ENCODE measurements at places on chromosomes 3 and 15. TPM values are rescaled to one million over a fixed set of nuclear protein-coding genes. Genes with fewer than 3 reads are reported as not detected.

GRCh38 chr15:81419332-81419943 is 45.4 kb upstream of the TMC3 start:
- no peak for DNase-seq

TTBK2 gene
- 20.5 TPM for total RNA-seq

GRCh38 chr3:29249829-29250345 is 31.0 kb upstream of the RBMS3 start:
- no peak for DNase-seq

STRIT1 gene
- 1.4 TPM for total RNA-seq

GRCh38 chr15:72229076-72229946 is 1.7 kb downstream of the PKM start:
- no peak for DNase-seq

GRCh38 chr15:35506272-35506870 is 39.6 kb downstream of the DPH6 start:
- no peak for DNase-seq

MPI gene
- 33.6 TPM for total RNA-seq

DNA sequence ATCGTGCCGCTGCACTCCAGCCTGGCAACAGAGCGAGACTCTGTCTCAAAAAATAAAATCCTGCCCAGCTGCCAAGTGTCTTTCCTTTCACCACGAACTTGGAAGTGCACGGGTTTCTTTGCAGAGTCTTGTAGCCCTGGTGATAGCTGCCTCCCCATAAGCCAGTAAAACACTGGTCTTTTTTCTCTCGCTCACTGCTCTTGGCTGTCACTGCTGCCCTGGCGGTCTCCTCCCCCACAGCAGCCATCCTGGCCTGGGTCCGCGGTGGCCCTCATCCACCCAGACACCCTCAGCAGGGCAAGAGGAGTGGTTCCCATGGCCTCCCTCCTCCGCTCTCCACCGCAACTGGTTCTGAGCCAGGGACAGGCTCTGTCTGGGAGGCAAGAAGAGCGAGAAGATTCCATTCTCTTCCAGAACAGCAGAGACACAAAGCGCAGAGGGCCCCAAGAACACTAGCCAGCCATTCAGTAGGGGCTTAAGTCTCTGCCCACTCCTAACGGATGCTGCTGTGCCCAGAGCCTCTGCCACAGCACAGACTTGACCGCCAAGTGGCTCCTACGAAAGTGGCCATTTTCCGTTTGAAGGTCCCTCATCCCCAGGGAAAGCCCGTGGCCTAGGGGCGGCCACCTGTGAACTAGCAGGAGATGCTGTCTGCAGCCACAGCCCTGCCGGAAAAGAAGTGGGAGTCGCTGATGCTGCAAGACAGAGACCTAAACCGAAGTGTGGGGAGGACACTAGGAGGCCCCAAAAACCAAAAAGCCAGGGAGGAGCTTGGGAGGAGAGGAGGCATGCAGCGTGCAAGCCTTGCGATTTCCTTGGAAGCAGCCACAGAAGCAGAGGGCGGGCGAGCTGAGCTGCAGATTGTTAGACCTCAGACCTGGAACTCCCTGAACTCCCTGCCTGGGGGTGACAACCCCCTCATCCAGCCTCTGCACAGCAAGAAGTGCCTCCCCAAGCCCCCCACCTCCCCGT is 44.1 kb downstream of the KLHL25 start:
- DNase-seq = no peak

- DNase-seq = no peak
Measured at GRCh38 chr3:194271460-194272035, 79.6 kb downstream of the CPN2 start.

GRCh38 chr15:83644439-83644838 is 9.5 kb upstream of the ADAMTSL3 start:
- DNase-seq = no peak

DNA sequence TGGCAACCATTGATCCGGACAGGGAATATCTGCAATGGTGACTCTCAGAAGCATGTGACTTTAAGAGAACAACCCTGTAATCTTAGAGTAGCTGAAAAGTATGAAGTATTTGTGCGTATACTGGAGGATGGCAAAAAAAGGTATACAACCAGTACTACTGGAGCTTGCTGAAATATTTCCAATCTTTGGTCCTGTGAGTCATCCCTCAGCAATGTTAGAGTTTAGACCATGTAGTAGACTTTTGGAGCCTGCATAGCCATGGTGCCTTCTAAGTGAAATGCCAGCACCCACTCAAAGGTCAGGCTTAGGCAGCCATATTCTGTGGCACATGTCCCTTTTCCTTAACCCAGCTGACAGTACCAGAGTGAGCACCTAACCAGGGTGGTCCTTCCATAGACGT is 429.4 kb downstream of the NTRK3 start:
- DNase-seq = no peak

INKA1 gene
- total RNA-seq = 10.3 TPM

DNA sequence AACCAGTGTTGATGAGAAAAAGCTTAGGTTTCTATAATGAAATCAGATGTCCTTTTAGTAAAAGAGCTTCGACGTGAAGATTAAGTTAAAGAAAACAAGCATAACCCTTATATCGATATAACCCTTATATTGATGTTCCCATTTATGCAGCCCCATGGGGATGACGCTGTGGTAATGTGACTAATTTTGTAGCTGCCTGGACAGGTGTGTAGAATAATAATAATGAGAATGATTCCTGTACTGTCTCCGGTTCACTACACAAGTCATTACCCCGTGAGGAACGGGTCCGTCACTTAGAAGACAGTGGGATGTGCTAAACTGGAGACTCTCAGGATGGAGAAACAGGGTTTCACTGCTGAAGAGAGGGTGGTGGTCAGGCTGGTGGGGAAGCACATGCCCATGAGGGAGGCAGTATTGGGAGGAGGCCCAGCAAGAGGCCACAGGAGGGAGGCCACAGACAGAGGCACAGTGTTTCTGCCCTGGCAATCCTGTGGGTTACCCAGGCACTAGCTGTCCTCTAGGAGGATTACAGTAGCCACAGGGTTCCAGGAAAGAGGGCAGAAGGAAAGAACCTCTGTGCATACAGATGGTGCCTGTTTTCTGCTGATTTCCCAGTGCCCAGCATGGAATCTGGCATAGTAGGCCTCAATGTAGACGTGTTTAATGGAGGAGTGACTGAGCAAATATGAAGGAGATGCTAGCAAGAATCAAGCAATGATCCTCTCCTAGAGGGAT is 191.1 kb upstream of the TSC22D2 start:
- DNase-seq = no peak

- DNase-seq = no peak
Measured at GRCh38 chr15:25792128-25792527, 71.0 kb downstream of the ATP10A start.

GRCh38 chr3:64290864-64291263 is 65.6 kb upstream of the PRICKLE2 start:
- DNase-seq = no peak

DNA sequence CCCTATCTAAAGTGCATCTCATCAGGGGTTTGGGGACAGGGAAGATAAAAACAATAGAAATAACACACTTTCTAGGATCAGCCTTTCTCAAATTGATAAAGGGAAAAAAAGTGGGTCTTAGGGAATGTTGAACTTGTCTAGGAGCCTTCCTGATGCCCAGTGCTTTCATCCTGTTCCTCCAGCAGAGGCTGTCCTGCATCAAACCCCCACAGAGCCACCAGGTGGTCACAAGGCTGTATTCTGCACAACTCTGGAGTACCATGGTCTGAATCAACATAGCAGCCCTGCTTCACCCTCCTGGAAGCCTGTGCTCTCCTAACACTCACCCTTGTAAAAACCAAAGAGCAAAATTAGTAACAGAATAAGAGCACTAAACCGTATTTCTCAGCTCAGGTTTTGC is 118.5 kb upstream of the SLC25A36 start:
- DNase-seq = no peak

CKMT1A gene
- 0.79 TPM for total RNA-seq

GRCh38 chr3:150764566-150764965 is 1.6 kb upstream of the SIAH2 start:
- DNase-seq = no peak

MUSTN1 gene
- 2.9 TPM for total RNA-seq

DNA sequence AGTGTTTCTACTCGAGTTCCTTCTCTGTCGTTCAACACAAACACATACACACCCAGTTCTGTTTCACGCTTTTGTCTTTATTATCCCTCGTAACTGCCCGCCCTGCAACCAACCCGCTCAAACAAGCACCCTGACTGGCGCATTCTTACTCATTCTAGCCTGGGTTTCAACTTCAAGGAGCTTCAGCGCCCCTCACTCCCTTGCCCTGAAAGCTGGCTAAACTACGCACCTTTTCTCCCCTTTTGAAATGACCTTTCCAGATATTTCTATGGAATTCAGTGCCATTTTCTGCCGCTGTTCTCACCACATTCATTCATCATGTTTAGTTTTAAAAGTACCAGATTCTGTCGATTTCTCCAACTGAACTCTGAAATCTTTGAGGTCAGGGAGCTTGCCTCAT is 653 bp upstream of the MFSD1 start:
- DNase-seq = no peak

- no peak for DNase-seq
Measured at GRCh38 chr3:15113471-15113870, 14.5 kb upstream of the RBSN start.

GRCh38 chr3:71225951-71226564 is 357.5 kb downstream of the FOXP1 start:
- DNase-seq = no peak

GRCh38 chr15:80059786-80060355 is 395 bp downstream of the ZFAND6 start:
- no peak for DNase-seq

SERINC4 gene
- not detected for total RNA-seq

DNA sequence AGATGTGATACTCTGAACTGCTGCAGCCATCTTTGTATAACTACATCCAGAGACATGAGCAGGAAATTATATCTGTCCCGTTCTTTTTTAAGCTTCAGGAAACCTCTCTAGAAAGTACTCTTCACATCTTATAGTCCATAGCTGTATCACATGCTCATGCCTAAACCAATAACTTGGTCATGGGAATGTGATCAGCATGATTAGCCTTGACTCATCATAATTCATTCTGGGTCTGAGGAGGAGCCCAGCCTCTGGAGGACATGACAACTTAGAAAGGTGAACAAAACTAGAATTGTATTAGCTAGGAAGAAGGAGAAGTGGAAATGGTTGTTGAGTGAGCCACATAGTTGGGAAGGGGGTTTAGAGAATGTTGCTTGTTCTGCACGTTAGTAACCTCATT is 12.9 kb downstream of the PPM1L start:
- no peak for DNase-seq

- no peak for DNase-seq
Measured at GRCh38 chr3:76400141-76400540, 614.8 kb upstream of the ZNF717 start.

DNA sequence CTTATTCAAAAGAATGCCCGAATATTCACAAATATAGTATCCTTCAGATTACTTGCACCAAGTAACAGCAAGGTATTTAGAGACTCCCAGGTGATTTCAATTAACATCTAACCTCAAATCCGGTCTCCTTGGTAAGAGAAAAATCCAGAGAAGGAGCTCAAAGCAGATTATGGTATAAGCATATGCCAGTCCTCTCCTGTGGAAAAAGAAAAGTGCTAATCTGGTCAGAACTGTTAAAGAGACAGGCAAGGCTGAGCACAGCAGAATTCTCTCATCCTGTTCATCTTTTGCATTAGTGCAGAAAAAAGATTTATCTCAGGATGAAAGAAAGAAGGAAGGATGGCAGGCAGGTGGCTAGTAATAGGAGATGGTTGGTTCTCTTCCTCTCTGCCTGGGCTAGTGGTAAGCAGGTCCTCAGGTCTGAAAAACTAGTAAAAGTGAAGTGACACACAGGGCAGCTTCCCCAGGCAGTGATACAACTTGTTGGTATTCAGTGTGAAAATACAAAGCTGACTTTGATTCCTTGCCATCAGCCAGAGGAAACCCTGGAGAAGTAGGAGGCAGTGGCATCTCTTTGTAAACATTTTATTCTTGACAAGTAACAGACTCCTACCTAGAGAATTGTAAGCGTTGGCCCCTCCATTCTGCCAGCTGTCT is 14.2 kb downstream of the ATXN7 start:
- DNase-seq = no peak

GRCh38 chr15:74269362-74270035 is 33.4 kb downstream of the CCDC33 start:
- no peak for DNase-seq

RBP2 gene
- not detected for total RNA-seq

GRCh38 chr3:14744556-14744955 is 69.6 kb downstream of the C3orf20 start:
- DNase-seq = no peak

DNA sequence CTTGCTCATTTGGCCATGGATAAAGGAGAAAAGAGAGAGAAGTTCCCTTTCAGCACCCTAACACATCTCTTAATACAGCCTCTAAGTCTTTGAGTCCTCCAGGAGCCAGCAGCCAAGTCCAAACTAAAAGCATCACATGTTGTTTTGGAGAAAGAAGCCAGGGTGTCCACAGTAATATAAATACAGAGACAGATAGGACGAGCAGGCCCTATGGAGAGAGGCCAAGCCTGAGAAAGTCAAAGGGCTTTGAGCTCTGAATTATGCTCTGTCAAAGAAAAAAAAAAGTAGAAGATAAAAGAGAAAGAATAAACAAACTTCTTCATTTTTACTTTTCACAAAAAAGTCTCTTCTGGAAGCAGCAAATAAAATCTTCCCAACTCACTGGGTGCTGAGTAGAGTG is 92.4 kb upstream of the THBS1 start:
- peak; percentile 46 for DNase-seq

DNA sequence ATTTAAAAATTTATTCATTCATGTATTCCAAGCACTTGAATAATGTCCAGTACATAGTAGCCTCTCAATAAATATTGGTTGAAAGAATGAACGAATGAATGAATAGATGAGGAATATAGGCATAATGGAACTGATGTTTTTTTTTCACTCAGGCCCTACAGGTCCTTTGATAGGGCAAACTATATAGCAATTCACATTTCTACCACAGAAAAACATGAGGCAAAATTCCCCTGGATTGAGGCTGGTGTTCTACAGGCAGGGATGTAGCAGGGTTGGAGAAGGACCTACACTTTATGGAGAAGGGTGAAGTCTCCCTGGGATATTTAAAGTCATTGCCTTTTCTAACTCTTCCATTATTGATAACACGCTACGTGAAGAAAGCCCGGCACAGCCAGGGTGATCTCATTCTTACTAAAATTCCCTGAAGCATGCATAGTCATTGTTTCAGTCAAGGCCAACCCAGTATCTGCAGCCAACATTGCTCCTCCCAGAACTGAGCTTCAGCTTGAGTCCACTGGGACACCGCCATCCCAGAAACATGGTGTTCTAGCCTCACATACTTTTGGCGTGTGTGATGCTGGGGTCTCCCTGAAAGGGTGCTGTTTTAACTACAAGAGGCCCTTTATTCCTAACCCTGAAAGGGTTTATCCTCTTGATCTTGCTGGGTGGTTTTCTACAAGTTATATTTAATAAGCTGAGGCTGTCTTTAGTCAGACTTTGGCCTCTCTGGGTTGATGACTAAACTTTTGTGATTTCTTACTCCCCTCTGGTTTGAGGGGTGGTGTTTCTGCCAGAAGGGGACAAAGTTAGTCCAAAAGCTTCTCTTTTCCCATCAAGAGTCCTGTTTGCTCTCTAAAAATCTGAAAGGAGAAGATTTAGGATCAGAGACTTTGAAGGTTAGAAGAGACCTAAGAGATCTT is 25.9 kb upstream of the FBN1 start:
- no peak for DNase-seq

- DNase-seq = peak; percentile 66
Measured at GRCh38 chr3:158672215-158673176, at the start of gene LXN. Gene LXN, minus strand, starts transcription at chr3:158672648. Its CDS starts 170 bp downstream, at chr3:158672478.
